ENCODE measurements at places on chromosomes 12 and 14.
A peak's percentile ranks its signal among the peaks of the same experiment; 100 is the strongest.

DNA sequence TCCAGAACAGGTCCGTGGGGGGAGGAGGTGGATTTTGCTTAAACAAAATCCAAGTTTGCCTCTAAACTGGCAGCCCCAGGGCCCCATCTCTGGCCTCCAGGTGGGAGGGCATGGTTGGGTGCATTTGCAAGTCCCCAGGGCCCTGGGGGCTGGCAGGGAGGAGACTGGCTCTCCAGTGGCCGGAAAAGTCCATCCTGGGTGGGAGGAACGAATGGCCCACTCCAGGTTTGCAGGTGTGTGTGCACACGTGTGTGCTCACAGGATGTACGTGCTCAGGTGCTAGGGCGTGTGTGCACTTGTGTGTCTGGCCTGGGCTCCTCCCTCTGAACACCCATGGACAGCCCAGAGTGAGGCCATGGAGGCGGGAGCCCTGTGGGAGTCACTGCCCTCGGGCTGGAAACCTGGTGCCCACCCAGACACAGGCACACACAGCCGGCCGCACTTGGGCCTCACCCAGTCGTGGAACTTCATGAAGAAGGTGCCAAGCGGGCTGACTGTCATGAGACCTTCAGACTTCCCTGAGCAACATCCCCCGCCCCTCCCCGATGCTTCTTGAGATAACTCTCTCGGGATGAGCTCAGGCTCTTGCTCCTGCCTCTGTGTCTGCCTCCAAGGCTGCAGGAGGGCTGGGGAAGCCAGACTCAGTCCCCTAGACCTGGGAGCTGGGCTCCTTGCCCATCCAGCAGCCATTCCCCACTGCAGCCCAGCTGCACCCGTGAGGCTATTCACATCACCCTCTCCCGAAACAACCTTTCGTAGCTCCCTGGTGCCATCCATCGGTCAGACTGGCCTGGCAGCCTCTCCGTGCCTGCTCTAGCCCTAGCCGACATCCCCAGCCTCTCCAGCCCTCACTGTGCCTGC lies 9.4 kb downstream of the AHNAK2 start:
- DNase-seq: no peak

- DNase-seq: no peak
Measured at GRCh38 chr12:122975790-122976647, 975 bp downstream of the OGFOD2 start.

DNA sequence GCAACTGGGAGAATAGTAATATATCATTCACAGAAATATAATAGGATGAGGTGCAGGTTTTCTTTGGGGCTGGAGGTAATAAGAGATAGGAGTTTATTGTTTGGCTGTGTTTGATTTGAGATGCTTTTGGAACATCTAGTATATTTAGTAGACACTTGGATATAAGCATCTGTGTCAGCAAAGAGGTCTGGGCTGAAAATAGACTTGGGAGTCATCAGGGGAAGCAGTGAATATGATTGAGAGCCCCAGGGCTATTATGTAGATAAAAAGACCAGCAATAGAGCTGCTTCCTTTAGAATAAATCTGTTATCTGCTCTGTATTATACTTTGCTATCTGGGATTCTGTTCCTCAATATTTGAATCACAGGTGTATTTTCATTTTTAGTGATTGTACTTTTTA lies 36.6 kb downstream of the SPATA7 start:
- DNase-seq: no peak

DNA sequence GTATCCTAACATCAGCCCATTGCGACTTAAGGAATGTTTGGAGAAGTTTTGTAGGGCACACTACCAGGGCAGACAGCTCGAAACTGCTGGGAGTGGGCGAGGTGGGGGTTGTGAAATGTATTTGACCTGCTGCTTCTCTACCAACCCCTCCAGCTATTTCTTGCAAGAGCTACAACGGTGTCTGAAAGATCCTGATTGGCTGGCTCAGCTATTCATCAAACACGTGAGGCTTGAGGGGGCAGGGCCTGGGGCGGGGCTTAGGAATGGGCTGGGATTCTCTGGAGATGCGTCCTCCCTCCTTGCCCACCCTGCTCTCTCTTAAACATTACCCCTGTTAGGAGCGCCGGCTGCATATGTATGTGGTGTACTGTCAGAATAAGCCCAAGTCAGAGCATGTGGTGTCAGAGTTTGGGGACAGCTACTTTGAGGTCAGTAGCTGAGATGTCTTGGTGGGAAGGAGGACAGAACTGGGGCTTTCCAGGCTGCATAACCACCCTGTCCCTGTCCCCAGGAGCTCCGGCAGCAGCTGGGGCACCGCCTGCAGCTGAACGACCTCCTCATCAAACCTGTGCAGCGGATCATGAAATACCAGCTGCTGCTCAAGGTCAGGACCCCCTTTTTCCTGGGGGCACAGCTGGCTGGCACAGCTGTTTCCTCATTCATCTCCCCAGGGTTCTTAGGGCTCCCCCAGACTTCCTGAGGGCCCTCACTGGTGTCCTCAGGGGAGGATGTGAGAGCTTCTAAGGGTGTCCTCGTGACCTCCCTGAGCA lies 3.1 kb downstream of the ARHGEF25 start:
- DNase-seq: peak; percentile 17

DNA sequence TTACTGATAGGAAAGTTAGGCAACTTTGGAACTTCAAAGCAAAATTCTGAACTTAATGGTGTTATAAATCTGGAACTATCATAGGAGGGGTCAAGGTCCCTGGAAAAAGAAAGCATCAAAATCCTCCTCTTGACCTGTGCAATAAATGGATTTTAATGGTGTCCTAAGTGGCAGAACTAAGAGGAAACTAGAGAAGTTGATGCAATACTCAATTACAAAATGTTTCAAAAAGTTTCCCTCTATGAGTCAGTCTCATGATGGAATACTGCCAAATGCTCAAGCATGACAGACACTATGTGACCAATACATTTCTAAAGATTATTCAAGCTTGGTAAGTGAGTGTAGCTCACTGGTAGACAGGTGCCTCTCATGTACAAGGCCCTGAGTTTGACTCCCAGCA lies 47.7 kb upstream of the ERGIC2 start:
- DNase-seq: no peak

- DNase-seq: no peak
Measured at GRCh38 chr12:66664076-66664475, 14.8 kb downstream of the GRIP1 start.

DNA sequence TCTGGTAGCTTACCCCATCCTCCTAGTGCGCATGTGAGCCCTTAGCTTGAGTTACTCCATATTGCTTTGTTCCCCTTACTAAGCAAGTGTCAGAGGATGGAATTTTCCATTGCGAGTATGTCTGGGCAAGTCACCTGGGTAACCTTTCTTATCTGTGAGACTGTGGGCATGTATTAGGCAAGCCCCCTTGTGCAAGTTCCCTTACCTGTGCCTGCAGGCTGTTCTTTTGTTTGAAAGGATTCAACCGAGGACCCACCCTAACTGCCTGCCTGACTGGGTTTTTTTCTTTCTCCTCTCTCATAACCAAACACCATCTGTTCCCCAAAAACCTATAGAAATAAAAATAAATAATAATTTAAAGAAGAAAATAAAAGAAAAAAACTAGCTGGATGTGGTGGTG lies 22.3 kb upstream of the PPP2R5E start:
- DNase-seq: no peak

DNA sequence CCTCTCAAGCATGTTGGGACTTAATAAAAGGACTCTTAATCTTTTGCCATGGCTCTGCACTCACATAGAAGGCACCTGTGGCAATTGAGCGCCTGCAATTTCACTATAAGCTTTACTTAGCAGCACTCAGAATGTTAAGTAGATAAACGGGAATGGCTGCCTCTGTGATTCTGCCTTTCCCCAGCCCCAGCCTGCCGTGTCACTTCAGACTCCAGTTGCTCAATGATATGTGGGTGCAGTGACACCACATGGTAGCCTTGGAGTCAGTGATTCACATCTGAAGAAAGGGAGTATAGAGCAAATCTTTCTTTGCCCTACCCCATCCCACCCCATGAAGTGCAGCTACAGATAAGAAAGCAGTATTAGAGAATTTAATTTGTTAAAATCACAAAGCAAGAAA lies 96.1 kb downstream of the ZFC3H1 start:
- DNase-seq: no peak

Measured in body of pancreas (tissue), 4 donors.